ENCODE measurements at places on chromosomes 7 and 10.

DNA sequence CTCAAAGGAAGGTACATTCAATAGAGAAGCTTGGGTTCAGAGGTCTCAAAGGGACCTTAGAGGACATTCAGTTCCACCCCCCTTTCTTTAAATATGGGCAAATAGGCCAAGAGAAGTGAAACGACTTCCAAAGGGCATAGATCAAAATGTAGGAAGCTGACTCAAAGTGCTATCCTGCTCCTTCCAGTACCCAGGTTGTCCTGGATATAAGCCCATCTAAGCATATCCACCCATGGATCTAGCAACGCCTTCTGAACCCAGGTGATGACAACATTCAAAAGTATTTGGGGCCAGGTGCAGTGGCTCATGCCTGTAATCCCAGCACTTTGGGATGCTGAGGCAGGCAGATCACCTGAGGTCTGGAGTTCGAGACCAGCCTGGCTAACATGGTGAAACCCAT lies 5.3 kb downstream of the ATXN7L1 start:
- DNase-seq, result no peak

- DNase-seq, result no peak
Measured at GRCh38 chr10:129048513-129048912, 418.5 kb upstream of the MGMT start.

- DNase-seq, result no peak
Measured at GRCh38 chr10:87504307-87504639, 420 bp upstream of the MINPP1 start.

DNA sequence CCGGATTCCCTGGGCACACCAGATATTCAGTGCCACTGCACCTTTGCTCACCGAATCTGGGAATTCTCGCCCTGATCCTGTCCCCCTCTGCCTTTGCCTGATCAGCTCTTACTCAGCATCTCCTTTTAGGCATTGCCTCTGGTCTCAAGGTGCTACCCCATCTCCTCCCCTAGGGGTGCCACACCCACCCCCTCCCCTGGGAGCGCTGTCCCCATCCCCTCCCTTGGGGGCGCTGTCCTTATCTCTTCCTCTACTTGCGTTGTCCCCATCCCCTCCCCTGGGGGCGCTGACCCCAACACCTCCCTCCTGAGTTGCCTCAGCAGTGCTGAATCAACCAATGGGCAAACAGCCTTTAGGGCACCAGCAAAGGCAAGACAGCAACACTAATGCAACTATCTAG lies 686.9 kb upstream of the FOXK1 start:
- no peak for DNase-seq

DNA sequence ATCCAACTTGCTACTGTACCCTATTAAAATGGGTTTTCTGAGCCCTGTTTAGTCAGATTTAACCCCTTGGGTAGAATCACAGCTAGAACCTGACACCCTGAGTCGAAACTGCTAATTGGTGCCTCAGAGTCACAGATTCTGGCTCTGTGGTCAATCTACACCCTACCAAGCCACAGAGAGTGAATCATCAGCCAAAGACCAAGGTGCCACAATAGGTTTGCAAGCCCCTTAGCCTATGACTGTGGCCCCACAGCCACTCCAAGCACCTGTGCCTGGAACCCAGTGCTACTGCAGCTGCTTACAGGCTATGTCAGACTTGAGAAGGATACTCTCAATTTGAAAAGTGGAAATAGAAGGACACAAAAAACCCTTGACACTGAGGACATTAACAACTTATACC lies 202.8 kb upstream of the KCND2 start:
- DNase-seq, result no peak

DNA sequence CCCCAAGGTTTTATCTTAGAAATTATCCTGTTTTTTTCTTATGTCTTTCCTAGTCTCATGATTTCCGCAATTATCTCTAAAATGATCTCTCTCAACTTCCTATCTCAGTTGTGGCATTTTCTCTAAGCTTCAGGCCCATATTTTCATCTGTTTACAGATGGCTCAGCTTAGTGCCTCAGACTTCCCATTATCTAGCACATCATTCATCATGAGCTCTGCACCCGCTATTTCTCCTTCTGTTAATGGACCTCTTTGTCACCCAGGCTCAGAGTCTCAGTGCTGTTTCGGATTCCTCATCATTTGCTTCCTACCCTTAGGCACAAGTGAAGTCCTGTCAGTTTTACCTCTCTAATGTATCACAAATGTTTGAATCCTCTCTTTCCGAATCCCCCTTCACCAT lies 84.1 kb downstream of the BMPR1A start:
- no peak for DNase-seq

GRCh38 chr10:79239924-79240581 lies 107.2 kb upstream of the PPIF start:
- DNase-seq, result no peak

- no peak for DNase-seq
Measured at GRCh38 chr7:80768756-80769155, 130.3 kb downstream of the CD36 start.

DNA sequence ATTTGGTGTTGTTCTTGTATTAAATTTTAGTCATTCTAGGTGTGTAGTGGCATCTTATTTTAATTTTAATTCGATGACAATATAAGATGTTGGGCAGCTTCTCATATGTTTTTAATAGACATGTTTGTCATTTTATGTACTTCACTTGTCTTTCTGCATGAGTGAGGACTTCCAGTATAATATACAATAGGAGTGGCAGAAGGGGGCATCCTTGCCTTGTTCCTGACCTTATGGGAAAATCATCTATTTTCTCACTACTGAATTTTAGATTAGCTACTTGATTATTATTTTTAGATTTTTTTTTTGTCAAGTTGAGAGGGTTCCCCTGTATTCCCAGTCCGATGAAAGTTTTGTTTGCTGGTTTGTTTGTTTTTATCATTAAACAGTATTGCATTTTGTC lies 495.2 kb upstream of the GRM3 start:
- DNase-seq, result no peak

Measured in NCI-H1048 (cell line).